ENCODE measurements at places on chromosomes 1 and 21. TPM values are rescaled to one million over a fixed set of nuclear protein-coding genes. Genes with fewer than 3 reads are reported as not detected.
A peak's percentile ranks its signal among the peaks of the same experiment; 100 is the strongest.

DNA sequence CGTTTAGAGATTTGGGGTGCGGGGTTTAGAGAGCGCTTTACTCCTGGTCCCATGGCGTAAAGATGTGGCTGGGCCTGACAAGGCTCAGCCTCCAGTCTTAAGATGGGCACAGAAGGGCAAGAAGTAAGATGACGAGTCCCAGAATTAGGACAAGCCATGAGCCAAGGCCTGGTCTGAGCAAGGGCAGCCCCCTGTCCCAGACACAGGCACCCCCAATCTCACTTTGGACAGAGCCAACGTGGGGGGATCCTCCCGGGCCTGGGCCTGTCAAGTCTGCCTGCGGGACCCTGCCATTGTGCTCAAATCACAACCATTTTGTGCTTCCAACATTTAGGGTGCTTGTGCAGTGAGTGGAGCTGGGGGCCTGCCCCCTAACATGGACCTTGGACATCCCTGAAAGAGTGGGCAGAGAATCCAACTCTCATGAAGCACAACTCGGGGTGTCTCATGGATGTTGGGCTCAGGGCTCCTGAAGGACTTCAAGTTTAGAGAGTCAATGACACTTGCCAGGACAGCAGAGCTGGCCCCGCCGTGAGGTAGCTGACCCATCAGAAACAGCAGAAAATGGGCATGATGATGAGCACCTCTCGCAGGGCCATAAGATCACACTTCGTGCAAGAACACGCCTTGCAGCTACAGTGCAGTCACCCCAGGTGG, 52.6 kb downstream of the KIF21B start:
- no peak for DNase-seq
- H3K4me1 ChIP-seq = no peaks in the 10 kb centered on the region
- H3K27me3 ChIP-seq = no peaks in the 10 kb centered on the region
- no peaks in the 10 kb centered on the region for H3K36me3 ChIP-seq

Gene CHODL
- not detected for total RNA-seq

- H3K27ac ChIP-seq = no peak overlapping the region
- DNase-seq = no peak
- no peaks in the 10 kb centered on the region for H3K27me3 ChIP-seq
- H3K4me3 ChIP-seq = no peak overlapping the region
- peaks cover 31% of the 10 kb centered on the region for H3K4me1 ChIP-seq
- no peaks in the 10 kb centered on the region for H3K36me3 ChIP-seq
Observed at GRCh38 chr1:68383092-68383491, 66.7 kb downstream of the RPE65 start.

GRCh38 chr1:214537219-214537618, 14.2 kb downstream of the PTPN14 start:
- no peak overlapping the region for H3K27ac ChIP-seq
- no peak for DNase-seq
- no peaks in the 10 kb centered on the region for H3K27me3 ChIP-seq
- peaks cover 17% of the 10 kb centered on the region for H3K36me3 ChIP-seq
- H3K4me1 ChIP-seq = peaks cover 7% of the 10 kb centered on the region
- no peak overlapping the region for H3K4me3 ChIP-seq

- no peaks in the 10 kb centered on the region for H3K27me3 ChIP-seq
- no peak overlapping the region for H3K27ac ChIP-seq
- no peak overlapping the region for H3K4me3 ChIP-seq
- H3K4me1 ChIP-seq = no peaks in the 10 kb centered on the region
- no peaks in the 10 kb centered on the region for H3K36me3 ChIP-seq
Observed at GRCh38 chr1:174726880-174727585, 272.7 kb upstream of the CACYBP start.

Gene S100A14
- not detected for total RNA-seq

- no peaks in the 10 kb centered on the region for H3K36me3 ChIP-seq
- peaks cover 9% of the 10 kb centered on the region for H3K4me1 ChIP-seq
- H3K27me3 ChIP-seq = no peaks in the 10 kb centered on the region
- H3K4me3 ChIP-seq = no peak overlapping the region
Observed at GRCh38 chr1:212958175-212958574, 7.8 kb downstream of the VASH2 start.

- no peaks in the 10 kb centered on the region for H3K27me3 ChIP-seq
- no peak overlapping the region for H3K4me3 ChIP-seq
- H3K36me3 ChIP-seq = no peaks in the 10 kb centered on the region
- DNase-seq = no peak
- peaks cover 32% of the 10 kb centered on the region for H3K4me1 ChIP-seq
- H3K27ac ChIP-seq = no peak overlapping the region
Observed at GRCh38 chr1:202081992-202082391, 40.7 kb upstream of the GPR37L1 start.

Gene OR4F16
- total RNA-seq = not detected

DNA sequence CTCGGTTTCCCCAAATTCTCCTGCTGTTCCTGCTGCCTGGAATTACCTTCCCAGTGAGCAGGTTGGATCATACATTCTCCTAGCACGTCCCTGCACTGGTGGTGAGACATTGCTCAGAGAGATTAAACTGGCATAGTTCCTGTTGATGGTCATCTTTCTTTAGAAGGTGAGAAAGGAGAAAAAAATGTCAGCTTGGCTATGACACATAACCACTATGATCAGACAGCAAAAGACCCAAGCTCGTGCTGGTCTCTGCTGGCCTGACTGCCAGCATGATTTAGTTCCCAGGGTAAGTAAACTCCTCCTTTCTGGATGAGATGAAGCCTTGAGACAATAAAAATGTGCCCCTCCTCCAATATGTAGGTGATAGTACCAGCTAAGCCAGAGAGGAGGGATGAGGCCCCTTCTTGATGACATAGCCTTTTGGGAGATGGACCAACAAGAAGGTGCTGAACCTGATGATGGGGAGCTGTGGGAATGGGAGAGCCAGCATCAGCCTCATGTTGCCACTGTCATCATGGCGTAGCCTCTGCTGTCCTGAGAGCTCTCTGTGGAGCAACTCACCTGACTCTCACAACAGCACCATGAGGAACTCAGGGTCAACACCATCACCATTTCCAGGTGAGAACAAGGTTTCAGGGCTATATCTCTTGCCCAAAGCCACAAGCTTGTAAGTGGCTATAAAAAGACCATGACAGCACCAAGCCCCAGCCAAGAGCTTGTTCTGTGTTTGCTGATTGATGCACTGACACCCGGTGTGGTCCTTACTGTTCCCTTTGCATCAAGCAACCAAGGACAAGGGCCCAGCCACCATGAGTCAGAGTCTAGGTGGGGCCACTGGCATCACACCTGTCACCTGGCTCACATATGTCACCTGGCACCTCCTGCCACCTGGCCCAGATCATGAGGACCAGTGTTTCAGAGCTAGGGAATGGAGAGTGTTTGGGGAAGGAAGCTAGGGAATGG, 200.0 kb downstream of the MATN1 start:
- H3K27ac ChIP-seq = peak overlapping the region; percentile 89
- DNase-seq = peak; percentile 83
- peaks cover 68% of the 10 kb centered on the region for H3K4me1 ChIP-seq
- no peaks in the 10 kb centered on the region for H3K36me3 ChIP-seq
- no peak overlapping the region for H3K4me3 ChIP-seq
- H3K27me3 ChIP-seq = no peaks in the 10 kb centered on the region

GRCh38 chr1:42422737-42423136, 33.1 kb downstream of the ZMYND12 start:
- peaks cover 11% of the 10 kb centered on the region for H3K27me3 ChIP-seq
- no peak for DNase-seq
- no peak overlapping the region for H3K27ac ChIP-seq
- H3K4me1 ChIP-seq = no peaks in the 10 kb centered on the region

Gene KCNN3
- not detected for total RNA-seq

- H3K27me3 ChIP-seq = no peaks in the 10 kb centered on the region
- H3K27ac ChIP-seq = no peak overlapping the region
- DNase-seq = no peak
- peaks cover 15% of the 10 kb centered on the region for H3K4me1 ChIP-seq
Observed at GRCh38 chr1:246064891-246065290, 442.2 kb downstream of the SMYD3 start.

Gene RHBG
- total RNA-seq = not detected

- DNase-seq = no peak
- H3K4me1 ChIP-seq = peaks cover 4% of the 10 kb centered on the region
- H3K27me3 ChIP-seq = no peaks in the 10 kb centered on the region
- H3K27ac ChIP-seq = no peak overlapping the region
- no peaks in the 10 kb centered on the region for H3K36me3 ChIP-seq
Observed at GRCh38 chr1:224801844-224802490, 127.5 kb upstream of the DNAH14 start.

GRCh38 chr21:41683815-41684214, 83.0 kb downstream of the RIPK4 start:
- H3K36me3 ChIP-seq = no peaks in the 10 kb centered on the region
- no peak for DNase-seq
- H3K27me3 ChIP-seq = no peaks in the 10 kb centered on the region
- H3K4me1 ChIP-seq = peaks cover 36% of the 10 kb centered on the region
- no peak overlapping the region for H3K4me3 ChIP-seq
- no peak overlapping the region for H3K27ac ChIP-seq

DNA sequence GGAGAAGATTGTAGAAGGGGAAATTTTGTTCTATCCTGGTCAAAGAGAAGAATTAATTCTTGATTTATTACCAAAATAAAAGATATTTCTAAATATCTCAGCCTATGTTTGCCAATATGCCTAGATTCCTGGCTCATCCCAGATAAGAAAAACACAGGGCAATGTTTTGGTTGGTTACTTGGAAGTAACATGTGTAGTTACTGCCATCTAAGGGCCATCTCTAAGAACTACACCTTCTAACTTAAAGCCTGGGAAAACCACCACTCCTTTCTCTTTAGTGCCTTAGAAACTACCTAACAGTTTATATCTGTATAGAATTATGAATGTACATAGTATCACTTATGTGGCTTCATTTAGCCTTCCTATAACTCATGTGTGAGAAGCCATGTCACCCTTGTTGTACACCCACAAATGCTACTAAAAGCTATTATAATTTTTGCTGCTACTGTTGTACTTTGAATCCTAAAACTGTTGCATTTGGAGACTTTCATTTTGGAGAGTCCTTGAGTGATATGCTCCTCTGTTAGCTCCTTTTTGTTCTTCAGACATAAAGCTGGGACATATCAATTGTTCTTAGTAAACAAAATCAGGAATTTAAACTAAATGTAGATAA, 4.5 kb downstream of the AIM2 start:
- H3K27me3 ChIP-seq = no peaks in the 10 kb centered on the region
- H3K4me1 ChIP-seq = 0 out of 2 replicates have a peak, but pooled peaks cover 3% of the 10 kb centered on the region
- no peak overlapping the region for H3K27ac ChIP-seq

DNA sequence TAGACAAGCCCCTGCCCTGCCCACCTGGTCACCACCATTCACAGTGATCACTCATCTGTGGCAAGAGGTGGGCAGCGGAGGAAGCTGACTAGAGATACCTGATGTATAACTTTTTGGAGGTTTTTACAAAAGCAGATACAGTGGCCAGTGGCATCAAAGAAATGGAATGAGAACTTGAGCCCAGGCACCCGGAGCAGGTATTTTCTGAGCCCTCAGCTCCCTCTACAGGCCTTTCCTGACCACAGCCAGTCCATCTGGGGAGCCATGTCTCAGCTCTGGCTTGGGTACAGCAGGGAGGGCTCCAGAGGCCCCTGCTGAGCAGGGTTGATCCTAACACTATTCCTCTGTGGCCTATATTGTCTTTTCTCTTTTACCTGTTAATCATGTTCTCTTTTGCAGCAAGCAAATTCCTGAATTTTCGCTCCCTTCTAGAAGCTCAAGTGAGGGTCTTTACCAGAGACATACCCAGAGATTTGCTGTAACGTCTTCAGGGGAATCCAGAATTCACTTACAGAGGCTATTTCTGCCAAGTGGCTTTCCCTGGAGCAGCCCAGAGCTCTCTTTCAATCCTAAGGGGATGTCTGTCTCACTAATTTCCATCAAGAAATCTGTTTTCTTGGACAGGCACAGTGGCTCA, 27.3 kb downstream of the GPR157 start:
- H3K27me3 ChIP-seq = no peaks in the 10 kb centered on the region
- H3K4me1 ChIP-seq = peaks cover 7% of the 10 kb centered on the region
- DNase-seq = peak; percentile 32
- no peak overlapping the region for H3K4me3 ChIP-seq
- no peaks in the 10 kb centered on the region for H3K36me3 ChIP-seq

Gene SVBP
- 46.6 TPM for total RNA-seq

Gene S100A7A
- not detected for total RNA-seq

- H3K4me1 ChIP-seq = peaks cover 12% of the 10 kb centered on the region
- H3K36me3 ChIP-seq = no peaks in the 10 kb centered on the region
- no peak for DNase-seq
- H3K27me3 ChIP-seq = no peaks in the 10 kb centered on the region
- H3K27ac ChIP-seq = no peak overlapping the region
- H3K4me3 ChIP-seq = no peak overlapping the region
Observed at GRCh38 chr1:31153423-31153822, 86.3 kb downstream of the NKAIN1 start.

Gene SHE
- total RNA-seq = not detected

GRCh38 chr1:230456478-230456877, 30.3 kb upstream of the PGBD5 start:
- DNase-seq = no peak
- H3K4me3 ChIP-seq = no peak overlapping the region
- no peak overlapping the region for H3K27ac ChIP-seq
- no peaks in the 10 kb centered on the region for H3K4me1 ChIP-seq
- H3K27me3 ChIP-seq = 0 out of 2 replicates have a peak, but pooled peaks cover 3% of the 10 kb centered on the region

- no peaks in the 10 kb centered on the region for H3K36me3 ChIP-seq
Observed at GRCh38 chr1:110449661-110450651, 993 bp upstream of the PROK1 start.

- H3K27ac ChIP-seq = no peak overlapping the region
- no peaks in the 10 kb centered on the region for H3K36me3 ChIP-seq
- DNase-seq = no peak
- no peak overlapping the region for H3K4me3 ChIP-seq
- no peaks in the 10 kb centered on the region for H3K4me1 ChIP-seq
Observed at GRCh38 chr1:169081503-169082123, 24.9 kb upstream of the ATP1B1 start.

GRCh38 chr1:20207546-20207945, 21.2 kb upstream of the PLA2G2C start:
- no peak overlapping the region for H3K27ac ChIP-seq
- peaks cover 7% of the 10 kb centered on the region for H3K27me3 ChIP-seq
- H3K4me1 ChIP-seq = no peaks in the 10 kb centered on the region
- no peak overlapping the region for H3K4me3 ChIP-seq

- no peaks in the 10 kb centered on the region for H3K27me3 ChIP-seq
- no peak overlapping the region for H3K27ac ChIP-seq
- DNase-seq = no peak
- H3K4me3 ChIP-seq = no peak overlapping the region
Observed at GRCh38 chr21:18716578-18717138, 313.1 kb upstream of the TMPRSS15 start.

Gene PTGFR
- 3.6 TPM for total RNA-seq

GRCh38 chr1:107110326-107110725, 30.5 kb upstream of the NTNG1 start:
- H3K27ac ChIP-seq = no peak overlapping the region
- DNase-seq = no peak
- no peak overlapping the region for H3K4me3 ChIP-seq
- H3K27me3 ChIP-seq = no peaks in the 10 kb centered on the region

DNA sequence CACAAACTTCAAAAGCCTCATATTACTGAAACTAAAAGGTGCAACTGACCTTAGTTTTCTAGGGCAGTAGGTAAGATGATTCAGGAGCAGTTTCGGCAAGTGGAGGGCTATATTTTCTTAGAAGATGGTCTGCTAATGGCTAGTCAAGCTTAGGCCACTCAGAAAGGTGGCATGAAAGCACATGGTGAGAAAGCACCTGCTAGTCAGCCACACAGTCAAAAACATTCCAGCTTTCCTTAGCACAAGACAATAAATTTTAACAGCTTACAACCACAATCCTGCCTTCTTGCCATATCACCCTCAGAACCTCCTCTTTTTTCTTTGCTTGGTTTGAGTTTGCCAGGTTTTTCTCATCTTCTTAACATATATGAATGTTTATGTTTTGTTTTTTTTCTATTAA, 81.1 kb upstream of the SLFNL1 start:
- H3K4me1 ChIP-seq = no peaks in the 10 kb centered on the region
- 0 out of 2 replicates have a peak, but pooled peaks cover 3% of the 10 kb centered on the region for H3K36me3 ChIP-seq
- H3K4me3 ChIP-seq = no peak overlapping the region
- no peak for DNase-seq
- no peaks in the 10 kb centered on the region for H3K27me3 ChIP-seq

Gene ZBTB8A
- 8.6 TPM for total RNA-seq

Gene ROR1
- total RNA-seq = 14.8 TPM

Data from SJSA1 (cell line).